ENCODE measurements at places on chromosomes 2 and 18.

- DNase-seq, result no peak
Observed at GRCh38 chr2:27712522-27712921, 48.8 kb downstream of the SLC4A1AP start.

DNA sequence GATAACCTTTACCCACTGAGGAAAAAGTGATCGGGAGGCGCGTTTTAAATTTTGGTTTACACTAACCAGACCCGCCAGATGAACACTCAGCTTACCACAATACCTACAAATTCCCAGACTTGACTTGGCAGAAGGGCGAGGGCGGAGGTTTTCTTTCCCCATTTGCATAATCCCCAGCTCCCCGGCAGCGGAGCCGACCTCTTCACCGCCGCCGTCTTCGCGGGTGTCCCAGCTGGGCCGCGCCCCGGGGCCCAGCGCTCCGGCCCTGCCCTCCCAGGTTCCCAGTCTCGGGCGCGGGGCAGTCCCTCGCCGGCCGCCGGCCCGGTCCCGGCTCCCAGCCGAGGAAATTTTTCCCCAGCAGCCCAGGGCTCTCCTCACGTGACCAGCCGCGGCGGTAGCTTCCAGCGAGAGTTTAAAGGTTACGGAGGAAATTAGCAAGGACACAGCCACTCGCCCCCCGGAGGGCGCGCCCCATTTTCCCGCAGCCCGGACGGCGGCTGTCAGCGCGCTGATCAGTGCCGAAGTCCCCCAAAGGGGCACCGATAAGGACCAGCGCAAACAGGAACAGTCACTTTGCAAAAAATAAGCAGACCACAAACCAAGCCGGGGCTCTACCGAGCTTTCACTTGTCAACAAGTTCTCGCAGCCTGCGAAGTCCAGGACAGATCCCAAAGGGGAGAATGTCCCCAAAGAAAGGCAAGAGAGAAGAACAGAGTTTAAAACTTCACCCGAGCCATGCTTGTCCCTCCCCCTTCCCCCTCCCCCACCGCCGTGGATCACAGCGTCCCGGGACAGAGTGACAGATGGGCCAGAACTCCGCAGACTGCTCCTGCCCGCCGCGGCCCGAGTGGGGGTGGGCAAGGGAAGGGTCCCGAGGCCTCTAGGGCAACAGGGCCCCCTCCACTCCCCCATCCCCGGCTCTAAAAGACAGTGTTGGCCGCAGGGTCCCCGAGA is 1.3 kb upstream of the PRKCE start:
- DNase-seq, result no peak

DNA sequence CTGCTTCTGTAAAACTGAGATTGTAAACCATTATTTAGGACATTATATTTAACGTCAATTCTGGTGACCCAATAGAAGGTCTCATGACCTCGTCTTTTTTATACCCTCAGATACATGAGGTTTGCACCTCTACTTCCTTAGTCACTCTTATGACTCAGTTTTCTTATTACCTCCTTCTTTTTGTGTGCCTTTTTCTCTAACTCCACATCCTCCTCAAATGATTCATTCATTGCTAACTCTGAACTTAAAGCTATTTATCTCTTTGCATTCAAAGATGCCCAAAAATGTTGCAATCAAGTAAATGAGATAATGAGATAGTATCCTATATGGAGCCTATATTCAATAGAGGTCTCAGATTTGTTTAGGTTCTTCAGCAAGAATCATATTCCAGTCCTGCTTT is 121.0 kb upstream of the KYNU start:
- DNase-seq, result no peak

- DNase-seq, result no peak
Observed at GRCh38 chr2:222844323-222844722, 16.5 kb upstream of the ACSL3 start.

GRCh38 chr18:55234366-55235093 is 275.3 kb upstream of the CCDC68 start:
- DNase-seq, result peak; percentile 16

DNA sequence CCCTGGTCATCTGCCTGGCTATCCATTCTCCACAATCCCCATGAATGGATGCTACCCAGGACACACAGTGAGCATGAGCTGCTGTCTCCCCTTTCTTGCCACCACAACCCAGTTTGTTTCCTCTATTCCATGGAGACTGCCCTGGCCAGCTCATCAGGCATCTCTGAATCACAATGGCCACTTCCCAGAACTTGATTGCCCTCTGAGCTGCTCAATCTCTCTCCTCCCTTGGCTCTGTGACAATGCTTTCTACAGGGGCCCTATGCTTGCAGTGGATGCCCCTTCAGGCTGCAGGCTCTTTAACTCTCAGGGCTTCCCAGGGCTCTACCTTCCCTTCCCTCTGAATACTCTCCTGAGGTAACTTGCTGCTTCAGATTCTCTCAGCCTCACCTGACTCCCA is 14.4 kb upstream of the SLC4A5 start:
- no peak for DNase-seq

DNA sequence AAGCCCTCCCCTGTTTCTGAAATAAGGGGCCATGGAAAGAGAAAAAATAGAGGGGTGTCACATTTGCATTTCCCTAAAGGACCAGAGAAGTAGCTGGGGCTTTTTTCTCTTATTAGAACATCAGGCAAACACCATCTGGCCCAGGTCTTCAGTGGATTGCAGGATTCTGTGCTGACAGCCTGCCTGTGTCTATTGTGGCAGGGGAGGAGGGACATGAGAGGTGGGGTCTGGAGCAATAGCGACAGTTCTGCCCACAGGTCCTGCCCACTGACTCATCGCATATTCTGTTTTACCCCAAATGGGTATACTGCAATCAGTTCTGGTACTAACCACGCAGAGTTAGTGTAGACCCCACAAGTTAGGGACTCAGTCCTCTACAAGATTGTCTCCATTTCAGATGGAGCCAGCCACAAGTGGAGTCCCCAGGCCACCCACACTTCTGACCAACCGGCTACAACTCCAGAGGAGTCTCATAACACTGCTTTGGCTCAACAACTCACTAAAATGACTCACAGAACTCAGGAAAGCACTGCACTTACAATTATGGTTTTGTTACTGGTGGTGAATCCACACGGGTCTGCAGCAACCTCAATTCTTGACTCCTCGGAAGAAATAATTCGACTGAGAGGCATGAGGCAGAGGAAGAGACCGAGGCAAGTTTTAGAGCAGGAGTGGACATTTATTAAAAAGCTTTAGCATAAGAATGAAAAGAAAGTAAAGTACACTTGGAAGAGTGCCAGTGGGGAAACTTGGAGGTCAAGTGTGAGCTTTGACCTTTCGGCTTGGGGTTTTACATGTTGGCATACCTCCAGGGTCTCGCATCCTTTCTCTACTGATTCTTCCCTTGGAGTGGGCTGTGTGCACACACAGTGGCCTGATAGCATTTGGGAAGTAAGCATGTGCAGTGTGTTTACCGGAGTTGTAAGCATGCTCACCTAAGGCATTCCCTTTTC is 146.4 kb upstream of the SPATS2L start:
- DNase-seq, result no peak

- no peak for DNase-seq
Observed at GRCh38 chr2:172348555-172349288, 78.7 kb upstream of the ITGA6 start.

DNA sequence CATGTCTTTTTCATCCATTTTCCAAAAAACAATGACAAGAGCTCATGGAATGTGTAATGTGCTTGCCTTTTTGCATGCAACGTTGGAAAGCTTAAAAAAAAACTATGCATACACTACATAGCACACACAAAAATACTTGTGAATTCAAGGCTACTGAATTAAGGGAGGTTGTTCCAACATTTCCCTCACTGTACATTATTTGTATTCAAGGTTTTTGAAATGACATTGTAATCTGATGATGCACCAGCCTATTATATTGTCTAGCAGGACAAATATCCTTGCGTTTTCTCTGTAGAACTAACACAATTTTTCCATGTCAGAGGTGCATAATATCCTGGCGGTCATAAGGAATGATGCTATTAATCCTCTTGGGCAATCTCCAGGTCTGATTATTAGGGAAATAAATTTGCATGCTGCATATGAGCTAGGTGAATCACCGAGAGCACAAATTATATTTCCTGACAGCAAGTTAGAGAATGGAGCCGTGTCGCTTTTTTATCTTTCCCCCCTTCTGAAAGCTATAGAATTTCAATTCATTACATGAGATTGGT is 836.9 kb upstream of the FANCL start:
- no peak for DNase-seq

GRCh38 chr2:114160263-114160981 is 270.5 kb downstream of the ACTR3 start:
- no peak for DNase-seq

- DNase-seq, result peak; percentile 97
Observed at GRCh38 chr2:218733171-218734021, 22.8 kb downstream of the TTLL4 start.

DNA sequence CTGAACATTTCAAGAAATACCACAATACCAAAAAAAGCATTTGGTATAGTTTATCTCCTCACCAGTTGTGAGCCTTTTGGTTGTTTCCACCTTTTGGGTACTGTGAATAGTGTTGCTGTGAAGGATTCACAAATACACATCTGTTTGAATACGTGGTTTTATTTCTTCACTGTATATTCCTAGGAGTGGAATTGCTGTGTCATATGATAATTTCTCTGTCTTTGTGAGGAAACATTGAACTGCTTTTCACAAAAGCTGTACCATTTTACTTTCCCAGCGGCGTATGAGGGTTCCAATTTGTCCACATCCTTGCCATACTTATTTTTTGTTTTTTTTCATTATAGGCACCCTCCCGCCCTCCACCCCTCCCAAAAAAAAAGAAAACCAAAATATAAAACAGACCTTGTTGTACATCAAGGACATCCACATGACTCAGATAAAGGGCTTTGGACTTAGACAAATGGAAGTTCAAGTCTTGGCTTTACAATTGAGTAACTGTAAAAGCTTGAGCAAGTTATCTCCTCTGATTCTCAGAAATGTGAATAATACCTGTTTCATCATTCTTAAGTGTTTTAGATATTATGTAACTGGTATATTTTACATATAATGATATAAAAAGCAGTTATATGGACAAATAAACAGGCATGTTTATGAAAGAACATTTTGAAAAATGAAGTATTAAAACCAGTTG is 19.0 kb downstream of the UBE2E3 start:
- DNase-seq, result no peak

DNA sequence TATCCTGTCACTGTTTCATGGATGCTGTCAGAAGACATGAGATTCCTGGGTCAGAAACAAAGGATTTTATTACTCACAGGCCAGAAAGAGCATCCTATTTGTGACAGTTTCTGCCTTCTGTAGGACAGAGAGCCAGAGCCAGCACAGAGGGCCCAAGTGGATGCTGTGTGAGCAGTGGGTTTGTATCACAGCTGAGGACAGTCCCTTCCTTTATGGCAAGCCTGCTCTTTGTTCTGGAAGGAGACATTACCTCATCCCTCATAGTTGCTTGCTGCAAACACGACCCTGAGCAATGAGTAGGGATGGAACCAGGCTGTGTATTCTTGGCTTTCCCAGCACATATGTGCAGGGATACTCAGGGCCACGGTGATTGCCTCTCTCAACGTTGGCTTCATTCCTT is 41.6 kb downstream of the ARHGEF4 start:
- DNase-seq, result no peak

GRCh38 chr2:7725850-7726242 is 808.6 kb downstream of the RNF144A start:
- no peak for DNase-seq

DNA sequence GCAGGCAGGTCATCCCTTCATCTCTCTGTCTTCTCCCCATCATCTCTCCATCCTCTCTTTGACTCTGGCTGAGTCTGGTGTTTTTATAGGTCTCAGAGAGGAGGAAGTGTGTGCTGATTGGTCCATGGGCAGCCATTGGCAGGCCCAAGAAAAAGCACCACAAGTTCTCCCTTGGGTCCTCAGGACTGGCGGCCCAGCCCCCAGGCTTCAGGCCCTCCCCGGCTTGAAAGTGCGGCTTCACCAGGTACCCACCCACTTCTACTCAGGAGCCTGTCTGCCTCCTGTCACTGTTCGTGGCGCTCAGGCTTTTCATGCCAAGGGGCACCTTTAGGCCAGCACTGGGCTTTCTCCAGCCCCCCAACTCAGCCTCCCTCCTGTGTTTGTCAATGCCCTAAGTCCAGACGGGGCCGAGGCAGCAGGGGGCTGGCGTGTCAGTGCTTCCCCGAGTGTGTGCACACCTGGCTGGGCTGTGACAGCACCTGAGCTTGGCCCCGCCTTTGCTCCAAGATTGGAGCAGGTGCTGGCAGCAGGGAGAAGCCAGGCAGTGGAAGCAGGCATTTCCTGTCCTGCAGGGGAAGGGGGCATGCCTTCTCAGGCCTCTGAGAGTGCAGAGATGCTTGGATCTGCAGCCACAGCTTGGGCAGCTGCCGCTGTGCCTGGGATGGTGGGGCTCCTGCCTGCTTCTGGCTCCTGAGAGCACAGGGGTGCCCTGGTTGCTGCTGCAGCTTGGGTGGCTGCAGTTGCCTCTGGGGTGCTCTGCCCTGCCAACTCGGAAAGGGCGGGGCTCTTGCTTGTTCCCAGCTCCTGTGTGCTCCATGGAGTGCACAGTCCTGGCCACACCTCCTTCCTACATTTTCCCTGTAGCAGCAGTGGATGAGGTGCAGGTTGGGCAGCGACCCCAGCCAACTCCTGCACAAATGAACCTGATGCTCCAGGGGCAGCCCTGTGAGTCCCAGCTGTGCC is 34.1 kb downstream of the FBXO48 start:
- DNase-seq, result no peak

DNA sequence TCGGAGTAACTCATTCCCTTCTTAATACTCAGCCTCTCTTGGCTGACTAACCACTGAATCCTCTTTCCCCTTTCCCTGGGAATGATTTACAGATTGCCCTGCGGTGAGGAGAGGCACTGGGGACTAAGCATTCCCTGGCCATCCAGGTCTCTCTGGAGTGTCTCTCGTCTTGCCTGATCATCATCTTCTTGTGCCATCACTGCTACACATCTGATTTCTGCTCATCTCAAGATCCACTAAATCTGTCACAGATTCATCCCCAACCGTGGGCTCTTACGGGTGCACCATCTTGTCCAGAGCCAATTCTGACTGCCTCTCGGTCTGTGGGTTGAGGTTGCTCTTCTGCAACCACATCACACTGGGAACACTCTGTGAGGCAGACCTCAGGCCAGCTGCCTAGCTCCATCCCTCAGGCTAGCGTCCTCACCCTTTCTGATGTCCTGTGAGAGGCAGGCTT is 12.0 kb downstream of the SFTPB start:
- no peak for DNase-seq

- no peak for DNase-seq
Observed at GRCh38 chr18:9507565-9508088, 32.3 kb downstream of the RALBP1 start.

GRCh38 chr2:62698653-62699052 is 6.9 kb upstream of the EHBP1 start:
- no peak for DNase-seq

All from GF-D8 (cell line).